Activated T-helper 17 cell treated with anti-CD3 and anti-CD28 coated beads, Interleukin-2, amount 50 U/mL, for 72 hours (primary cell): ENCODE measurements at places on chromosomes 12 and 14. TPM values are rescaled to one million over a fixed set of nuclear protein-coding genes. Genes with fewer than 3 reads are reported as not detected.
A peak's percentile ranks its signal among the peaks of the same experiment; 100 is the strongest.

DNA sequence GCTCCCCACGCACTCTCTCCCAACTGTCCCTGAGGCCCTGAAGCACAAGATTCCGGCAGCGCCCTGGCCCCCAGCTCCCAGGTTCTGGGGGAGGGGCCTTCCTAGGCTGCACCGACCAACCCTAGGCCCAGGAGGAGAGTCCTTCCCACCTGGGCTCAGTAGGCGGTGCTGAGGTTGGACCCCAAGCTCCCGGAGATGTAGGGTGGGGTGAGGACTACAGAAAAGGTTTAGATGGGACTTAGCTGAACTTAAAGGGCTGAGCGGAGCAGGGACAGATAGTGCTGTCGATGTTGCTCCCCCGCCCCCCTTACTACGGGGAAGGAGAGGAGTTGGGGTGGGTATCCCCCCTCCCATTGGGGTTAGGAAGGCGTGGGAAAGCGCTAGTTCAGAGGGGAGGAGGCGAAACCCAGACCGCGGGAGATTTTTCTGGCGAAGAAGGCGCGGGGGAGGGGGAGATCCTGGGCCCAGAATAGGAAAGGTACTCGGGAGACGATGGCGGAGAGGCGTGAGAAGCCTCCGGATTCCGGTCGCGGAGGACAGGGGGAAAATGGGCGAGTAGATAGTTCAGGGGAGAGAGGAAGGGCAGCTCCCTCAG is 4.2 kb upstream of the BAZ2A start:
- ATAC-seq = no peak

GRCh38 chr12:68425998-68426397 is 93.8 kb upstream of the MDM1 start:
- no peak for ATAC-seq

GRCh38 chr14:51307551-51307950 is 67.5 kb downstream of the TMX1 start:
- ATAC-seq = peak; percentile 13

- ATAC-seq = no peak
Observed at GRCh38 chr14:84785996-84786395, 743.9 kb upstream of the FLRT2 start.

- ATAC-seq = no peak
Observed at GRCh38 chr12:94377599-94377998, 82.1 kb downstream of the CEP83 start.

CELA1 gene
- not detected for total RNA-seq

- ATAC-seq = no peak
Observed at GRCh38 chr12:88575361-88575970, 4.8 kb downstream of the KITLG start.

OLR1 gene
- total RNA-seq = not detected
